Keratinocyte (primary cell): ENCODE measurements at places on chromosomes 6 and 20. TPM values are rescaled to one million over a fixed set of nuclear protein-coding genes. Genes with fewer than 3 reads are reported as not detected.

EDN3 gene
- not detected in 3 replicates for polyA plus RNA-seq

TRIM10 gene
- not detected in 3 replicates for polyA plus RNA-seq

TP53INP2 gene
- 0.70 to 2.6 TPM (median 1.0 TPM) in 3 replicates for polyA plus RNA-seq

RNF144B gene
- polyA plus RNA-seq = 6.9 to 9.0 TPM (median 8.0 TPM) in 3 replicates

ELOVL2 gene
- polyA plus RNA-seq = 0.04 to 0.10 TPM (median 0.05 TPM) in 3 replicates

FAM83D gene
- 8.5 to 33.1 TPM (median 32.1 TPM) in 3 replicates for polyA plus RNA-seq

MUC21 gene
- not detected in 3 replicates for polyA plus RNA-seq

TMEM244 gene
- 0.12 TPM in 1 of 3 replicates, not detected in the others for polyA plus RNA-seq

SLC22A3 gene
- polyA plus RNA-seq = 1.8 to 3.1 TPM (median 1.9 TPM) in 3 replicates
